ENCODE measurements at places on chromosomes 5 and 9.
A peak's percentile ranks its signal among the peaks of the same experiment; 100 is the strongest.

DNA sequence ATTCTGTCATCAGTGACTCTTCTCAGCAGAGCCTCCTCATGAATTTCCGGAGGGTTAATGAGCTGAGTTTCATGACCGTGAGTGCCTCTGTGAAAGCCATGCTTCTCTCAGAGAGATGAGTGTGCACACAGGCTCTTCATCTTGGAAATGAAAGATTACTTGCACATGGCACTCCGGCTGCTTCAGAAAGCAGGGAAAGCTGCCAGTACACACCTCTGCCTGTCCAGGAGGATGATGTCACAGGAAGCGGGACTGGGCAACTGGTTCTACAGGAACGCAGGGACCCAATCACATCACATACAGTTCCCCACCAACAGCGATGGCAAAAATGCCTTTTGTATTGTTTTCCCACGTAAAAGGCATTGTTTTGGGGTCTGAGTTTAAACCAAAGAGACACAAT, 286.0 kb upstream of the DAP start:
- DNase-seq: no peak

DNA sequence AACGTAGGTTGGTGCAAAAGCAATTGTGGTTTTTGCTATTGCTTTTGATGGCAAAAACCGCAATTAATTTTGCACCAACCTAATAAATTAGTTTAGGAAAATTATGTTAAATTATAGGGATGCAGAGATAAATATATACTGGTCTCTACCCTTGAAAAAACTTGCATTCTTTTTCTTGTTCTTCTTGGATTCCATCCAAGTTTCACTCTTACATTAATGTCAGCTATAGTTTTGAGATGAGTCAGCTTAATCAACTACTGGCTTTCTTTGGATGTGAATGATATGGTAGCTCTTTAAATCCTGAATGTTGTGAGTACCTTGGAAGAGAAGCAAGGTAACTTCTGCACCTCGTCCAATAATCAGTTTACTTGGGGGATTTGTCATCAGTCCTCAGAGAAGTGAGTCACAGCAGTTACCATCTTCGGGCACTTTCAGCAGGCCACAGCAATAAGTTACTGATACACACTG, 549.0 kb upstream of the ZNF608 start:
- DNase-seq: no peak

- DNase-seq: no peak
Observed at GRCh38 chr5:37918424-37918823, 78.6 kb upstream of the GDNF start.

DNA sequence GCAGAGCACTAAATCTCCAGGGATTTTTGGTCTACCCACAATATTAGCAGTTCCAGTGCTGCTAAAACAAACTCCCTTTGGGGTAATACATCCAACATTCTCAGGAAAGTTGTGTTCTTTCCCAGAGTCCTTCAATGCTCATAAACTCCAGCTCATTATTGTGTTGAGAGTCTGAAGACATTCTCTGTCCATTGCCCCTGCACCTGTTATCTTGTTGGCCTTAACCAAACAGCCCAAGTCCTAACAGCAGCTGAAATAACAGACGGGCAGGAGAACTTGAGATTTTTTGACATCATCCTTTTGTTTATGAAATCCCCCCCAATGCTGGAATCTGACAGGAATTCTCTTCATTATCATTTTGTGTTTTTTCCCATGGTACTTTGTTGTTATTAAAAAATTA, 110.8 kb downstream of the PAPPA start:
- no peak for DNase-seq

GRCh38 chr9:21095561-21095960, 17.8 kb upstream of the IFNB1 start:
- no peak for DNase-seq

- DNase-seq: no peak
Observed at GRCh38 chr9:82488313-82489200, 500.0 kb downstream of the SPATA31D1 start.

- no peak for DNase-seq
Observed at GRCh38 chr5:151182976-151183375, 25.4 kb upstream of the ANXA6 start.

GRCh38 chr5:139783436-139783965, 12.1 kb upstream of the PSD2 start:
- DNase-seq: no peak

DNA sequence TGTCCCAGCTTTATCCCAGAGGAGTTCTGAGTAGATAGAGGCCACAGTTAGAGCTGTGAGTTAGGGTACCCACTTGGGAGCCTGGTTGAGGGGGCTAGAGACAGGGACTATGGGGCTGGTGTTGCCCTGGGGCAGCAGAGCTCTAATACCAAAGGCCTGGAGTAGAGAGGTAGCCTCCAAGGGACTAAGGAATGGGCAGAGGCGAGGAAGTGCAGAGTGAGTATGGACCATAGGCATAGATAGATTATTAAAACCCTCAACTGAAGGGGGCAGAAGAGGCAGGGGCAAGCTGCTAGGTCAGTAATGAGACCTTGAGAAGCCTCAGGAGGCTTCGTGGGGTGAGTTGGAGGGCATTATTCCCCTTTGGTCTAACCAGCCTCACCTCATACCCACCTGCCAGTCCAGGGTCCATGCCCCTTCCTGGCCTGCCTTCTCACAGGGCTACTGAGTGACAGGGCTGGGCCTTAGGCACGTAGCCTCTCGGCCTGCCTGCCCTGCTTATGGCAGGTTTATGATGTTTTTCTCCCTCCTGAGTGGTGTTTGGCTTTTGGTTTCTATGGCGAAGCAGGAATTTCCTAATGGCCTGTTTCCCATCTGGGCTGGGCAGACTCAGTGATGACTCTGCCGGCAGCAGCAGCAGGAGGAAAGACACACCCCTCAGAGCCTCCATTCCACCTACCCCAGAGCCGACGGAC, 8.0 kb downstream of the PDLIM4 start:
- DNase-seq: peak; percentile 59

DNA sequence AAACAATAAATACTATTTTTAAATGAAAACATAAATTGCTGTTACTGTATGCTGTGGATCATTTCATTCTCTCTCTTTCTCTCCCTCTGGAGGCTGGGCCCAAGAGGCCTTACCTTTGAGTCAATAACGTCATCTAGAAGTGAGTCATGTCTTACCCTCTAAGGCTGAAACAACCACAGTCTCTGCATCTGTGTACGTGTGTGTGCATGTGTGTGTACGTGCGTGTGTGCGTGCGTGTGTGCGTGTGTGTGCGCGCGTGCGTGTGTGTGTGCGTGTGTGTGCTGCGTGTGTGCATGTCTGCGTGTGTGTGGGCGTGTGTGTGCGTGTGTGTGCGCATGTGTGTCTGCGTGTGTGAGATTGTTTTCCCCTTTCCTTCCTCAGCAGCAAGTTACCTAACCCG, 13.6 kb upstream of the IL17B start:
- no peak for DNase-seq

GRCh38 chr9:69961843-69962242, 81.8 kb upstream of the MAMDC2 start:
- DNase-seq: no peak

- DNase-seq: no peak
Observed at GRCh38 chr9:111023128-111023527, 15.1 kb downstream of the LPAR1 start.

GRCh38 chr9:135239100-135239768, 151.8 kb downstream of the OLFM1 start:
- DNase-seq: no peak

- no peak for DNase-seq
Observed at GRCh38 chr9:134272302-134273023, 53.8 kb upstream of the RXRA start.

- DNase-seq: no peak
Observed at GRCh38 chr9:92044936-92045335, 70.3 kb downstream of the SPTLC1 start.

DNA sequence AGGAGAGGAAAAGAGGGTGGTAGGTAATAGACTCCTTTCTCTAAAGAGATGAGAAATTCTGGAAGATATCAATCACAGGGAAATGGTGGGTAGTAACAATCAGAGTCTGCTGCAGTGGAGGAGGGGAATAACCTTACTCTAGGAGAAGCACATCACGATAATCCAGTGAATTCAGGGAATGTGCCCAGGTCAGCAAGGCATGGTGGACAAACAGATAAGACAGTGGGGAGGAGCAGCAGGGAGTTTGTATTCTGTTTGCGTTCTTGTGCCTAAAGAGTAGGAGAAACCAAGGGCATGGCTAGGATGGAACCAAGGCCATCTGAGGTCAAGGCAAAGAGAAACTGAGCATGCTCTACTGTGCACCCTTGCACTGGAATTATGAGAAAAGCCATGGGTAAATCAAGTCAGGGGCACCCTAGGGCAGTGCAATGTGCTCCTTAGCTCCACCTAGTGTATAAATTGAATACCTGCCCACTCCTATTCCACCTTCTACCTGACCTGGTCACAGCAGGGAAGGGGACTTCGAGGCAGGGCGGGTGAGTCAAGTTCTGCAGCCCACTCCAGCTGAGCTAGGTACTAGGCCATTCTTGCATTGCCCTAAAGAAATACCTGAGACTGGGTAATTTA, 31.6 kb downstream of the RETREG1 start:
- no peak for DNase-seq

- DNase-seq: no peak
Observed at GRCh38 chr9:91421971-91422757, 1.5 kb downstream of the NFIL3 start.

DNA sequence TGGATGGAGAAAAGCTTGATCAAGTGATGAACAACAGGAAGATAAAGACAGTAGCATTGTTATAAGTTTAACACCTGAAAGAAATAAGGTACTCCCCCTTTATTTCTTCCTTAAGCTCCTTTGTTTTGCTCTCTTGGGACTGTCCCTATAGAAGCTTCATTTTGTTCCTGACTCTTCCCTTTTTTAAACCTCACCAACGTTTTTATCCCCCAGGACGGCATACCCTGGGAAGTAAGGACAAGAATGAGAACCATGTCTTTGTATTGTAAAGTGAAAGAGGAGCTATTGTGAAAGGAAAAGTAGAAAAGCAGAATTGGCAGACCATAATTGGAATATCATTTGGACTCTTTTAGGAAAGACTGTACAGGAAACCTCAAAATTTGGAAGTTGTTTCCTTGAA, 1368.6 kb upstream of the C9orf72 start:
- no peak for DNase-seq

- no peak for DNase-seq
Observed at GRCh38 chr9:114409103-114409780, 21.5 kb upstream of the AKNA start.

- DNase-seq: no peak
Observed at GRCh38 chr5:147669169-147669869, 113.2 kb downstream of the JAKMIP2 start.

DNA sequence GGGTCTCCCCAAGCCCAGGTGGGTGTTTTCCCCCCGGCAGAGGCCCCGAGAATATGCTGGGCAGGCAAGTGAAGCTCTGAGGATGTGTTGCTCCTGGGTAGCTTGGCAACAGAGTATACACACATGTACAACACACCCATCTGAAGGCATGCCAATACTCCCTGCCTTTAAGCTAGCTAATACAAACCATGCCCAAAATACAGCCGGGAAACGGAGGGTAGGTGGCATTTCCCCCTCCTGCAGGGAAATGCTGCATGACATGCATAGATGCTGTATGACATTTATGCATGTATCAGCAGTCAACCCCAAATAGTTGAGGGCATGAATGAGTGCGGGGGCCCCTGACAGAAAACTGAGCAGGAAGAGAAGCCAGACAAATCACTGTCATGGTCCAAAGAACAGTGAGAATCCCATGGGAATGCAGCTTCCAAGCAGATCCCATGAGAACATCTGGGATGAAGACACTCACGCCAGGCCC, 614.1 kb downstream of the EBF1 start:
- DNase-seq: no peak

DNA sequence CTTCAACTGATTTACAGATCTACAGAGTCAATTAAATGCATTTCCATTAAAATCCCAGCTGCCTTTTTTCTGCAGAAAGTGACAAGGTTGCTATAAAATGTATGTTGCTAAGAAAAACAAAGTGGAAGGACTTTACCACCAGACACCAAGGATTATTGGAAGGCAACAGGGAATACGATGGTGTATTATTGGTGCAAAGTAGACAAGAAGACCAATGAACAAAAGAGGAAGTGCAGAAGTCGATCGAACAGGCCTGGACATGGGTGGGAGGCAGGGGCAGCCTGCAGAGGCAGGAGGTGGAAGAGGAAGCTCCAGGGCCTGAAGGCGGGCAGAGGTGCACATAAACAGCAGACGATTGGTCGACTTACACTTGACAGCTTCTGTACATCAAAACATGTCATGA, 10.6 kb upstream of the SLC6A19 start:
- DNase-seq: no peak

DNA sequence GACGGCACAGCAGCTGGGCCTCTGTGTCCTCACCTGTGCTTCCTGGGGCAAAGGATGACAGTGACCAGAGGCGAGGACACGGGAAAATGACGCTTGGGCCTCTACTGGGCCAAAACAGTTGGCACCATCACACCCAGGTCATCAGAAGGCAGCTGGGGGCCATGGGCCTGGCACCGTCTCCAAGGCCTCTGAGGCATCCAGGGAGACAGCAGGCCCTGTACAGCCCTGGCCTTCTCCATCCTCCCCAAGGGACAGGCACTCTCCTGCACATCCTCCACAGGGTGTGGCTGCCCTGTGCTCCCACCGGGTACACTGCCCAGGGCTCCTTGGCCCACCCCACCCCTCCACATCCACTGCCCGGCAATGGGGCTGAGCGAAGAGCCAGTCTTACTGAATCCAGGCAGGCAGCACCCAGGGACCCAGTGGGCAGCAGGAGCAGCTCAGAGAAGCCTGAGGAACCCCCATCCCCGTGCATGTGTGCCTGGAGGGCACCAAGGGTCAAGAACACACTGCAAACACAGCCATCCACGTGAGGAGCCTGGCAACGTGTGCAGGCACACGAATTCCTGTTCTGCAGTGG, 4.0 kb downstream of the LPCAT1 start:
- DNase-seq: no peak

DNA sequence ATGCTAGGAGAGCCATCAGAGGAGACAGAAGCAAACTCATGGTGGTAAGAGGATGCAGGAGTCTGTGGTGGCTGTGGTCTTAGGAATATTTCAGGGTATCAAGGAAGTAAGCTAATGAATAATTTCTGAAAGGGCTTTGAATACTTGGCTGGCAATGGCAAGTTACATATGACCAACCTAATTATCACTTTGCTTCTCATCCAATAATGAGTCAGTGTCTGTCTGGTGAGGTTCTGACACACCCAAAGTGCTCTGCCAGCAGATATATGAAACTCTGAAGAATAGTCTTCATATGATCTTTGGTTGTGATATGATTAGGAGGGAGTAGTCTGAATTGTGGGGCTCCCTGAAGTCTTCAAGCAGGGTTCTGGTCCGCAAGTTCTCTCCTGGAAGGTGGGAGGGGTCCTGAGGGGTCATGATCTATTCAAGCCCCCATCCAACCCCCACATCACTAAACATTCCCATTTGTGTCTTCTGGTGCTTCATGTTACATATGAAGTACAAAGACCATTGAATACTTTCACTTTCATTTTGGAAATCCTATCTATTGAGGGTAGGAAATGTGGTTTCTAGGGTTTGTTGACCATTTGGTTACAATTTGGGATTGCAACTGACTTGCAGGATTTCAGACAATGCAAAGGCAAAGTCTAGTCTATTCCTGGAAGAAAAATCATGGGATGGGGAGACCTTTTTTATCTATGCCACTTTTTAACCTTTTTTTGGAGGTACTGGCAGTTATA, 199.9 kb upstream of the CDKN2B start:
- no peak for DNase-seq

Measured in HS-27A (cell line).